ENCODE measurements at places on chromosomes 16 and 17.

GRCh38 chr17:8832711-8833352 is 33.7 kb upstream of the MFSD6L start:
- peak; percentile 12 for DNase-seq

- DNase-seq, result no peak
These were observed 5.0 kb downstream of the ESRP2 start for GRCh38 chr16:68230956-68231355.

DNA sequence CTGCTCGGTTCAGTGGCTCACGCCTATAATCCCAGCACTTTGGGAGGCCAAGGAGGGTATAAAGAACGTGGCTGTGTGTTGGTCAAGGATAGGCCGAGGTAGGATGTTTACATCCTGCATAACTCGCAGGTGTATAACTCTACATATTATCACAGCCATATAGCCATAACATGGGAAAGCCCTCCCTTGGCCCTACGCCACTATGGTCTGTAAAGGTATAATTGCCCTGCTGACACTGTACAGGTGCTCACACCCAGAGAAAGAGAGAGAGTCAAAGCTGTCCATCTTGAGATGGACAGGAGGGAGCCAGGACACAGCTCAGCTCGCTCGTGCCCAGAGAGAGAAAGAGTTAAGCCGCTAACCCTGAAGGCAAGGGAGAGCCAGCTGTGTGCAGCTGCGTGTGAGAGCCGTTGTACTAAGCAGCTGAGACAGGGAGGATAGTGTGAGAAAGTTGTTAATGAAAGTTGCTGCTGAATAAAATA is 30.4 kb upstream of the DHX8 start:
- no peak for DNase-seq

DNA sequence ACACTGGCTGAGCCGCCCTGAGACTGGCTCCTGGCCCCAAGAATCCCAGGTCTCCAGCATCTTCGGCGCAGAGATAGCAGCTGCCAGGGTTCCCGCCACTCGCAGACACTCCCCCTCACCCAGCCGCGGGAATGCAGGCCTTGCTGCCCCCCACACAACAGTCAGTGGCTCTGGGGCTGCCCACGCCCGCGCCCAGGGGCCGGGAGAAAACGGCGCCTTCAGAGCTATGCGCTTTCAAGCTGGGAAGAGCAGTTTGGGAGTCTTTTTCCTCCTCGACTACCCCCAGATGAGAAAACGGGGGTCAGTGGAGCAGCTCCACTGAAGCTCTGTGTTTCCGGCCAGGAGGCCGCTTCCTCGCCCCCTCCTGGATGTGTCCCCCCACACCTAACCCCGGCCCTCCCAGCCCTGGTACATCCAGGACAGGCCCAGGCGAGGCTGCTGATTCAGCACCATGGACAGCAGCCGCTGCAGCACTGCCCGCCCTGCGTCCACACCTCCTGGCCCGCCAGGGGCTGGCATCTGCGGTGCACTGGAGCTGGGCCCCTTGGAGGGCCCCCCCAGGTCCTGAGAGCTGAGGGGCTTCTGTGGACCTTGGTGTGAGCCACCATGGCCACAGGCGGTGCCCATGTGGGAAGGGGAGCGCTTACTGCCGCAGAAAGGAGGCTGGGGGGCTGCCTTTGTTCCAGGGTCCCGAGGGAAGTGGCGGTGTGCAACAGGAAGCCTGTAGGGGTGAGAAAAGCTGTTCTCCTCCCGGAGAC is 35.7 kb downstream of the CACNA1H start:
- no peak for DNase-seq

DNA sequence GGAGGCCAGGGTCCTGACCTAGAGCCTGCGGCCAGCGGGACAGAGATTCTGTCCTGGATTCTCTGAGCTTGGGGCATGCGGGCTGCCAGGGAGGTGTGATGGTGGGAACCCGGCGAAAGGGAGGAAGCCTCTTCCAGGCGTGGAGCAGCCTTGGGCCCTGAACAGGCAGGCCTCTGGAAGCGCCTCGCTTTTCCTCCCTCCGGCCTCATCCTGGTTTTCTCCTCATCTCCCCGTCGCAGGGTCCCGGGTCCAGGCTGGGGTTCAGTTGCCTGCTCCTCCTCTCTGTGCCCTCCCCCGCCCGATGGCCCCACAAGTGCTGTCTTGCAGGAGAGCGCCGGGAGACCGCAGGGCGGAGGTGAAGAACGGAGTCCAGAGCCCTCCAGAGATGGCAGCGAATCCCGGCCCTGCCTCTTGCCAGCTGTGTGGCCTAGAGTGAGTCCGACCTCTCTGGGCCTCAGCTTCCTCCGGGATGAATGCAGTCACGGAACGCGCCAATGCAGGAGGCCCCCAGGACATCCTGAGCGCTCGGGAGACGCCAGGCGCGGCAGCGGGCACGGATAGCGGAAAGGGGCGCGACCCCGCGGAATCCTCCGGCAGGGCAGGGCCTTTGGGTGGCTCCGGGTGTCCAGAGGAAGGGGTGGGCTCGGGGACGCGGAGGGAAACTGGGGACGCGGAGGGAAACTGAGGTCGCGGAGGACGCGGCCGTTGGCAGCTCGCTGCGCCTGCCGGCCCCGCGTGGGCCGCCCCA is 553 bp upstream of the RAB11FIP4 start:
- DNase-seq, result no peak

GRCh38 chr17:74893936-74894671 is 671 bp upstream of the FADS6 start:
- DNase-seq, result no peak

DNA sequence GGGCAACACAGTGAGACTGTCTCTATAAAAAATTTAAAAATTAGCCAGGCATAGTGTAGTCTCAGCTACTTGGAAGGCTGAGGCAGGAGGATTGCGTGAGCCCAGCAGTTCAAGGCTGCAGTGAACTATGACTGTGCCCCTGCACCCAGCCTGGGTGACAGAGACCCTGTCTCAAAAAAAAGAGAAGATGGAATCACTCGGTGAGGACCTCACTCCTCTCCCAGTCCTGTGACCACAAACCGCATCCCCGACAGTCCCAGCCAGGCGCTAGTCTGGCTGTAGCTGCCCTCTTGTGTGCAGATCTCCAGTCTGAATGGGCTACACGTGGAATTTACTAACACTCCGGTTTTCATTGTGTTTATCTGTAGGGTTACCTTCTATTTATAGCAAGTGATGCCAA is 11.1 kb downstream of the DEXI start:
- DNase-seq, result no peak

Data from stimulated activated CD4-positive, alpha-beta T cell treated with anti-CD3 and anti-CD28 coated beads, Interleukin-1b, Interleukin-23, amount 100 ng/mL, for 24 hours (primary cell).